ENCODE measurements at places on chromosomes 7 and 10.

DNA sequence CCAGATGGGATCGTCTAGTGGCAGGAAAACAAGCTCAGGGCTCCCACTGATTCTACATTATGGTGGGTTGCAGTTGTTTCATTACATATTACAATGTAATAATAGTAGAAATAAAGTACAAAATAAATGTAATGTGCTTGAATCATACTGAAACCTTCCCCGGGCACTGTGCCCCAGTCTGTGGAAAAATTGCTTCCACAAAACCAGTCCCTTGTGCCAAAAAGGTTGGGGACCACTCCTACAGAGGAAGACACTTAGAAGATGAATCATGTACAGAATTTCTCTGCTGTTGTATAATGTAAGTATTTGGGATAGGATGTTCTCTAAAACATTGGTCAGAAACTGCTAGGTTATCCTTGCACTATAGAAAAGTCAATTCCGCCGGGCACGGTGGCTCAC lies 11.3 kb upstream of the PHYH start:
- no peak for DNase-seq

- DNase-seq = no peak
Measured at GRCh38 chr7:17690030-17690429, 250.3 kb downstream of the SNX13 start.

GRCh38 chr7:143499743-143500348 lies 22.2 kb downstream of the TAS2R41 start:
- no peak for DNase-seq

DNA sequence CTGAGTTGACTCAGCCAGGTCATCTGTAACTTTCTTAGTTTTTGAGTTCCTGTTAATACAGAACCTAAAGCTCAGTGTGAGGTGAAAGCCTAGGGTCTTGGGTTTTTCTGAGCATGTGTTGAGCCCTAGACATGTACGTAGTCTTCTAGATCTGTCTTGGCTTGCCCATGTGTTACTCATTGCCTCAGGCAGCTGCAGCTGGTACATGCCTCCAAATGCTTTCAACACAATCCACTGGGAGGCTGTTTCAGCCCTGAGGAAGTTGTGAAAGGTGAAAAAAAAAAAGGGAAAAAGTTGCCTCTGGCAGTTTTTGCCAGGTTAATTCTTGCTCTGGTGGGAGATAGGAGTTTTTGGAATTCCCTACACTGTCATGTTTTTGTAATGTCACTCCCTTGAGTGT lies 134.6 kb downstream of the RNF216 start:
- DNase-seq = no peak

DNA sequence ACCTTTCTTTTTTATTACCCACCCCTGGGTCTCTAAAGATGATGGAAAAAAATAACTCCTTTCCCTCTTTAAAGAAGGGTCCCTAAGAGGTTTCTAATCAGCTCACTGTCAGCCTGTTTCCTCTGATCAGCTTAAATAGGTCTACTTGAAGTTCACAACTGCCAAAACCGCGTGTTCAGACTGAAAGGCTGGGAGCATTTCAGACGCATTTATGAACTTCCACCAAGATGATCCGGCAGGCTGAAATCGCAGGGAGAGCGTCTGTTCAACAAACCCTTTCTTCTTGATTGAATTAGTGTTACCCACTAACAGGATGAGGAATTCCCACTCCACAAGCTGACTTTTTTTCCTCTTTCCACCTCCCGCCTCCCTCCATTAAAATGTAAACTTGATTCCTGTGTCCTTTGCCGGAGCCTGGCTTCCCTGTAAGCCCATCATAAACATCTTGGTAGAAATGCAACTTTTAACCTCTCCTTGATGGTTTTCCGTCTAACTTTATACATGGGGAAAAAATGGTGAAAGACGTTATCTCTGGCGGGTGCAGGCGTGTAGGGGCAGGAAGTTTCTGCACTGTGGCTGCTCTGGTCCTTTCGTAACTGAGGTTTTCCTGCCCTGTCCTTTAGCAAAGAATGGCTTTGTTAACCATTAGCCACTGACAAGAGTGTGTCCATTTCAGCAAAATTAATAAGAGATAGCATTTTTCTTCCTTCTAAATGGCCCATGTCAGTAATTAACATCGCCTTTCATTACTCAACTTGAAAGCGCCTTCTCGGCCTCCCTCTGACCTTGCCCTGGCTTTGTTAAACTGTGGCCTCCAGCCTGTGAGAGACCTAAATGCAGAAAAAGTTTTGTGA lies 130.7 kb downstream of the BAMBI start:
- DNase-seq = no peak

DNA sequence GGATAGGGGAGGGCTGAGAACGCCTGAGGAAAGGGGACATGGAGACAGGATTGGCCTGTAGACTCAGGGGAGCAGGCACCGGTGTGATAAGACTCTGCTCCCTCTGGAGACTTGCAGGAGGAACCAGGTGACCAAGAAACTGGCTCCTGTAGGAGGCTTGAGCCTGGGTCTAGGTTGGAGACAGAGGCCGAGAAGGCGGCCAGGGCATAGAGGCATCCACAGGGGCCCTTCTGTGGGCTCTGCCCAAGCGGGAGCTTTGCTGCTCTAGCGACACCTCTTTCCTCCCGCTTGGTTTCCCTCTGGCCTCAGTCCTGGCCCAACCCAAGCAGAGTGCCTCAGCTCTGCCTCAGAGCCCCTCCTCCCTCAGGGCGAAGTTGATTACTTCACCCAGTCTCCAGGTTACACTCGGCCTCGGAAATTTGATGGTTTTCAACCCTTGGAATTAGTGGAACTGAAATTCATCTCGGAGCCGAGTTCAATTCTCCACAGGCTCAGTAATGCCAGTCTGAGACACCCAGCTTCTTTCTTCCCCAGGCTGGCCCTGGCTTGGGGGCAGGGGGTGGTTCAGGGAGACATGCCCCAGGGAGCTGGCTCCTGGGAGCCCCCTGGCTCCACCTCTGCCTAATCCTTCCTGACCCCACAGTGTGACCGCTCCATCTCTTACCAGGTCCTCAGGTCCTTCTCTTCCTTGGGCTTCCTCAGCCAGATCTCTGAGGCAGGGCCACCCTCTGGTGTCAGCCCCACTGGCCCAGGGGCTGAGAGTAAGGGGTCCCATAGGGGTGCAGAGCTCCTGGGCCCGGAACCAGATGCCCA lies 60.4 kb downstream of the PAX2 start:
- peak; percentile 44 for DNase-seq

DNA sequence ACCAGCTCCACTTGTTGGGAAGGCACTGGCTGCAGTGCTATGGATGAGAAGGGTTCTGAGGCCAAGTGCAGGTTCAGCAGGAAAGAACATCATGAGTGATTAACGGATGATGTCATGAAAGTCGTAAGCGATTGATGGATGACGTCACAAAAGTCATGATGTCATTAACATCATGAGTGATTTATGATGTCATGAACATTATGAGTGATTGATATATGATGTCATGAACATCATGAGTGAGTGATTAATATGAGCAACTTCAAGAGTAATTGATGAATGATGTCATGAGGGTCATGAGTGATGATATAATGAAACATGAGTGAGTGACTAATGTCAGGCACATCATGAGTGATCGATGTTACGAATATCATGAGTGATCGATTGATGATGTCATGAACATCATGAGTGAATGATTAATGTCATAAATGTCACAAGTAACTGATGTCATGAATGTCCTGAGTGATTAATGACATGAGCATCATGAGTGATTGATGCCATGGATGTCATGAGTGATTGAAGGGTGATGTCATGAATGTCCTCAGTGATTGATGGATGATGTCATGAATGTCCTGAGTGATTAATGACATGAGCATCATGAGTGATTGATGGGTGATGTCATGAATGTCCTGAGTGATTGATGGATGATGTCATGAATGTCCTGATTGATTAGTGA lies 185.6 kb downstream of the PAXIP1 start:
- no peak for DNase-seq

GRCh38 chr7:134477954-134478353 lies 19.1 kb upstream of the AKR1B1 start:
- DNase-seq = no peak

GRCh38 chr10:11035301-11035991 lies 17.8 kb downstream of the CELF2 start:
- no peak for DNase-seq

- no peak for DNase-seq
Measured at GRCh38 chr7:156759143-156759542, 118.6 kb downstream of the RNF32 start.

DNA sequence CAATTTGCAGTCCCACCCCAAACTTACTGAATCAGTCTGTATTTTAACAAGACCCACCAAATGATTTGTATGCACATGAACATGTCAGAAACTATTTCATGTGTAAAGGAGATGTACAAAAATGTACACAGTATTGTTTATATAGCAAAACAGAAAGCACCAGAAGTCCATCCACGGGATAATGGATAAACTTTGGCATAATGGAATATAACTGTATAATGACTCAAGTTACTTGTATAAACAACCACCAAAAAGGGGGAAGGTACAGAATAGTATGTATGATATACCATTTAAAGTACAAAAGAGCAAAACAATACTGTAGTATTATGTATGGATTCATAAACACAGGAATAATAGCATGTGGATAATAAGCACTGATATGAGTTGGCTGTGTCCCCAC lies 22.4 kb downstream of the NUP42 start:
- no peak for DNase-seq

All from upper lobe of right lung (tissue), 1 donor.